ENCODE measurements at places on chromosomes 5 and 9. TPM values are rescaled to one million over a fixed set of nuclear protein-coding genes. Genes with fewer than 3 reads are reported as not detected.

SH3TC2 gene
- total RNA-seq, result 7.9 TPM

SPATA31D4 gene
- total RNA-seq, result not detected

GRCh38 chr5:170362656-170363055, 26.5 kb downstream of the KCNMB1 start:
- DNase-seq, result no peak

- no peak for DNase-seq
These were observed 105.6 kb downstream of the CSNK1G3 start for GRCh38 chr5:123617561-123617960.

GRCh38 chr5:139501381-139501780, 18.8 kb upstream of the STING1 start:
- no peak for DNase-seq

GRCh38 chr5:32712481-32713360, 1.6 kb downstream of the NPR3 start:
- DNase-seq, result no peak

DNA sequence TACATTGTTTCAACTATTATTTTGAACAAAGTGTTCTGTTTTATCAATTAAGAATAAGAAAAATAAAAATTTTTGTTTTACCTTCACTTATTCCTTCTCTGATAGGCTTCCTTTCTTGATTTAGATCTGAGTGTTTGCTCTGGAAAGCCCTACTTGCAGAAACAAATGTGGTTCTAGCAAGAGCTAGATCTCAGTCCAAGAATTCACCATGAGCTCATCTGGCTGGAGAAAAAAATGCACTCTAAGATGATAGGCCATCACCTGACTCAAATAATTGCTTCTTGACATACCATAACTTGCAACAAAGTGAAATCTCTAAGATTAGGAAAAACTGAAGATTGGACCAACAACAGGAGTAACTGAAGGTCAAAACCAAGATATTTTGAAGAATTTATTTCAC, 6.3 kb upstream of the RLN2 start:
- DNase-seq, result no peak

DNA sequence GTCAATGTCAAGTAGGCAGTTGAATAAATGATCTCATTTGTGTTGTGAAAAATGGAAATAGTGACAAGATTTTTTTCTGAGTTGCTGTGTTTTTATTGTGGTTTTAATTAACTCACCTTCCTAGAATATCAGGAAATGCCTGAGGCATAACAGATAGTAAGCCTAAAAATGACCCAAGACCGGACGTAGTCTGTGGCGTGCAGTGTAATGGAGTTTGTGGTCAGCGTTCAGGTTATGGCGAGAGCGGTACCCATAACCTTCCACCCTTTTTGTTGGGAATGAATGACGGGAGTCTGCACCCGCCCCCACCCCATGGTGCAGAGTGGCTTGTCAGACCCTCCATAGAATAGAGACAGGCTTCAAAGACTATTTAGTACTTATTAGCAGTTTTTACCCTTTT, 119.3 kb downstream of the GALNT10 start:
- DNase-seq, result no peak

GRCh38 chr5:137648361-137648760, 87.5 kb downstream of the KLHL3 start:
- DNase-seq, result no peak

DNA sequence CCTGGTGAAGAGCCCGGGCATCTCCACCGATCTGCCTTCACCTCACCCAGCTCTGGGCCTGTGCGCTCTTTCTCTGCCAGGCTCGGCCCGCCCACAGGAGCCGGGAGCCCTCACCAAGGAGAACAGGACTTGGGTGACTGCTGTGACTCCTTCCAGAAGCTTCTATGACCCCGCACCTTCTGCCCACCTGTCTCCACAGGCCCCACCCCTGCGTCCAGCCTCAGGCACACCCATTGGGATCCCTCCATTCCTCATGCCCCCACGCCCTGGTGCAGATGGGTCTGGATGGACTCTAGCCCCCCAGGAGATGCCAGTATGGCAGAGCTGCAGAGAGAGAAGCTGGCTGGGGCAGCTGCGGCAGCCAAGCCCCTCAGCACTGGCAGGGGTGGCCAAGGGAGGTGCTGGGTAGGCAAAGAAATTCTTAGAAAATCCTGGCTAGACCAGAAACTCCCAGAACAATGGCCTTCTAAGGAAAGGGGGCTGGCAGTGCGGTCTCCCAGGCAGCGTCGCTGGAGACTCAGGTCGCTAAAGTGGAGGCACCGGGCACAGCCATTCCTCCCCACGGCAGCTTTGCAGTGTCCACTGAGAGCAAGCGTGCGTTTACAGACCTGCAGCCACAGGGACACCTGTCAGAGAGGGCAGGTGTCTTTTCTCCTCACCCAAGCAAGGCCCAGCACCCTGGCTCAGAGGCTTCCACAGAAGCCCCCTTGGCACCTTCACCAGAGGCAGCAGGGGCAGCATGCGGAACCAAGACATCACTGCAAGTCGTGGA, 17.3 kb downstream of the LPCAT1 start:
- DNase-seq, result no peak

GRCh38 chr9:129885018-129885669, 49.9 kb downstream of the USP20 start:
- DNase-seq, result no peak

GRCh38 chr5:146732962-146733361, 145.6 kb downstream of the PPP2R2B start:
- no peak for DNase-seq

DNA sequence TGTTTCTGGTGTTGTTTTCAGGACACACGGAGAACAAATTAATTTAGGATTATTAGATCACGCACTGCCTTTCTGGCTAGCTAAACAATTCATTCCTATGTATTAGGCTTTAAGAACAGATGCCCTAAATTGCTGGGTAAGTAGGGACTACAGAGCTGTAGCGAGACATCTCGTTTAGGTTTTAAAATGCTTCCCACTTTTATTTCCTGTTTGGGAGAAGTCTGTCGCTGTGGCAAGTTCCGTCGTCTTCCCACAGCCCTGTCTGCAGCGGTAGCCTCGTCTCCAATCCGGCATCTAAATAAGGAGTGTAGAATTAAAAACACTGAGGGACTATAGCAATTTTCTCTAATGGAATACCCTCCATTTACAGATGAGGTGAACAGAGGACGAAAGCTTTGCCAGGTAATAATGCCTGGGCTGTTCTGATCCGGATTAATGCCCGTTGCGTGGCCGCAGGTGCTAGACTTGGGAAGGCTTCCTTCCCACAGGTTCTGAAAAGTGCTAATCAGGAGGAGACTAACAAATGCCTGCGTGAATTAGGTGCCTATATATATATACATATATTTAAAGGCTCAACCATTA, 1.3 kb upstream of the TRIM36 start:
- DNase-seq, result no peak

- DNase-seq, result no peak
These were observed 157.2 kb downstream of the MELK start for GRCh38 chr9:36729906-36730305.

DNA sequence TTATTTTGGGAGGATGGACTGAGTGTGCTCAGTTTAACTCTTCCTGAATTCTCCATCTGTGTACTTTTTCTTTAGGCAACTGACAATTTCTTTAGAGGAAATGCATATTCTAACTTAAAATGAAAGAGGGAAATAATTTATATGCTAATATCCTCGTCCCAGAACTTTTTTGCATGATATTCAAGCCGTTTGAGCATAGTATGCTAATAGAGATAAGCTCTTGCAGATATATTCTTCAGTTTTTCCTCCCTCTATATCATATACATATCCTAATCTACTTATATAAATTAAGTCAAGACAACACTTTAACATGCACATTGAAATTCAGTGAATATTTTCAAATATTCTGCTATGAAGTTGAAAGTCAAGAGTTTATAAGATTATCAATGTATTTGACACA, 84.7 kb downstream of the YTHDC2 start:
- no peak for DNase-seq

DNA sequence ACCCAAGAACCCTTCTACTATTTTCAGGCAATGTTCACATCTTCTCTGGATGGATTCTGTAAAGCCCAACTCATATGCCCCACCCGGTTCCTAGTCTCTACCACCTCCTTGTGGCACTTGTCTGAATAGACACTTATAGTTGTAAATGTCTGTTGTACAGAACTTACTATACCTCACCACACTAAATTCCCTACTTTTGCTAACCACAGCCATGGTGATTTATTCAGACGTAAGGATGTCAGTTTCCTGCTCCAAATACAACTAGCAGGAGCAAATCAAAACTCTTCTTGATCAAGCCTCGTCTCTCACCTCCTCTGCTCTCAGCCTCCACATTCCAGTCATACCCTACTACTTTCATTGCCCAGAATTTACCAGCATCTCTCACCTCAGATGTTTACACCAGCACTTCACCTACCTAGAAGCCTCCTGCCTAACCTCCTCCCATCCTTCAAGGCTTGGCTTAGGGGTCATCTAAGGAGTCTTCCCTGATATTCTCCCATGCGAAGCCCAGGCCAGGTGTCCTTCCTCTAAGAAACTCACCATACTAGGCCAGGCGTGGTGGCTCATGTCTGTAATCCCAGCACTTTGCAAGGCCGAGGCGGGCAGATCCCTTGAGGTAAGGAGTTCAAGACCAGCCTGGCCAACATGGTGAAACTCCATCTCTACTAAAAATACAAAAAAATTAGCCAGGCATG, 75.5 kb downstream of the MAPKAP1 start:
- no peak for DNase-seq

GRCh38 chr5:90518661-90519060, 10.7 kb downstream of the LYSMD3 start:
- no peak for DNase-seq

DNA sequence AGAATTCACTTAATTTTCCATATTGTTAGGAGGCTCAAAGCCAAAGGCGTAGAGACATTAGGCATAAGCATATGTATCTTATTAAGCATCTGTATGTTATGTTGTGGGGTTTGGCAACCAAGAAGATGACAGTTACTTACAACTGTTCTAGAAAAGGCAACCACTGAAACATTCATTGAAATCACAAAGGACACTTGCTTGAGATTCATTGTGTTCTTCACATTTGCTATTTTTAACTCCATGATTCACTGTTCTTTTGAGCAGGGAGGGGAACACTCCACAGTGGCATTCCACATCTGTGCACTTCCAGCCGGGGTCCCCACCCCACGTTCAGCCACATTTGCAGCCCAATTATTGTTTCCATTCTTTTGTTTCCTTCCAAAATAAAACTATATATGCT, 107.1 kb downstream of the PALM2AKAP2 start:
- DNase-seq, result no peak

Data from kidney epithelial cell (primary cell).